NCI-H1092 treated with DMSO at 0.1 percent for 48 hours (cell line): ENCODE measurements at places on chromosomes 12 and 14.

DNA sequence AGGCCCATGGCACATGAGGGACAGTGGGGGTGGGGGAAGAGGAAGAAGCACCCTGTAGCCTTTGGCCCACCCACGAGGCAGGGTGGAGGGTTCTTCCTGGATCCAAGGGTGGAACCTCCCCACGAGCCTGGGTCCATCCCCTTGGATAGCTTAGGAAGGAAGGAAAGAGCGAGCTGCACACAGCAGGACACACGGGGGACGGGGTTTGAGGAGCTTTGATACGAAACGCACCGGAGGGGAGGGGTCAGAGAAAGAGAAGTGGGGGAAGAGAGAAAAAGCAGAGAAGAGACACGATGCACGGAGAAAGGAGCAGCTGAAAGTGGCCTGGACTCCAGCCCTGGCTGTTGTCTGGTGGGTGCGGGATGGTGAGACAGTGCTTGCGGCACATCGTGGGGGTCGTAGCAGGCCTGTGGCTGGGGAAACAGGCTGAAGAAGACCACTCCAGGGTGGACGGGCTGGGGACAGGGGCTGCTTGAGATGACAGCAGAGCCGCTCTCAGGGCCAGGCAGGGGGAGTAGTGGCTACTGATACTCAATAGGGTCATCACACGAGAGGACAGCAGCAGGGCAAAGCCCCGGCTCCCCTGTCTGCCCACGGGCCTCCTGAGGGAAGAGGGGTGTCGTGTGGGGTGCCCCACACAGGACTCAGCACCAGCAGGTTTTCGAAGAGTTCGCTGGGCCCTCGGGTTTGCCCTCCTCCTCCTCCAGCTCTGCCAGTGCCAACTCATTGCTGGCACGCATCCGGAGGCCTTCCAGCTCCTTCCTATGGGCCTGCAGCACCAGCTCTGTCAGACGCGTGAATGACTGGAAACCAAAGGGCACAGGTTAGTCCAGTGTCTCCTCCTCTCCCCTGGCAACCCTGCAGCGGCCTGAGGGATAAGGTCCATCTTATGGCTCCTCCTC, 5.4 kb upstream of the GPX2 start:
- DNase-seq, result no peak

GRCh38 chr12:663293-663871, at the start of gene NINJ2:
Gene NINJ2, minus strand, starts transcription at chr12:663445. Its CDS starts 85 bp downstream, at chr12:663360.
- DNase-seq, result no peak

- DNase-seq, result no peak
Measured at GRCh38 chr12:19891936-19892591, 452.8 kb downstream of the AEBP2 start.

DNA sequence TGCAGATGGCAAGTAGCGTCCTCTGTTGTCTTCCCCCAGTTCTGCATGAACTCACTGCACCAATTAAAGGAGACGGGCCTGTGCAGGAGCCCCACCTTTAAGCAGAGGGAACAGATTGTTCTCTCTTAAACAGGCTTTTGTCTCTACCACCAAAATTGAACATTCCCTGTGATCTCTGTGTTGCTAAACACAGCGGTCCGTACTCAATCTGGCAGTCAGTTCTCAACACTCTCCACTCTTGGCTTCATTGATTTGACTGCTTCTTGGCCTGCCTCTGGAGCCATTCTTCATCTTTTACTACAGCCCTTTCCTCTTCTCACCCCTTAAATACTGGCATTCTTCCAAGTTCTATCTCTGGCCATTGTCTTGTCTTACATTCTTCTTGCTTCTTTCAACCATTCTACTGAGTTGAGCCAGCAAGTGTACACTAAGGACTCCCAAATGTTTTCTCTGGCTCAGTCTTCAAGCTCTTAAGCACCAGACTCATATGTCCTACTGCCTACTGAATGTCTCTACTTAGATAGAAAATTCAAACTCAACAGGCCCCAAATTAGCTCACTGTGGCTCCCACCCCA, 8.0 kb upstream of the NT5DC3 start:
- DNase-seq, result no peak

DNA sequence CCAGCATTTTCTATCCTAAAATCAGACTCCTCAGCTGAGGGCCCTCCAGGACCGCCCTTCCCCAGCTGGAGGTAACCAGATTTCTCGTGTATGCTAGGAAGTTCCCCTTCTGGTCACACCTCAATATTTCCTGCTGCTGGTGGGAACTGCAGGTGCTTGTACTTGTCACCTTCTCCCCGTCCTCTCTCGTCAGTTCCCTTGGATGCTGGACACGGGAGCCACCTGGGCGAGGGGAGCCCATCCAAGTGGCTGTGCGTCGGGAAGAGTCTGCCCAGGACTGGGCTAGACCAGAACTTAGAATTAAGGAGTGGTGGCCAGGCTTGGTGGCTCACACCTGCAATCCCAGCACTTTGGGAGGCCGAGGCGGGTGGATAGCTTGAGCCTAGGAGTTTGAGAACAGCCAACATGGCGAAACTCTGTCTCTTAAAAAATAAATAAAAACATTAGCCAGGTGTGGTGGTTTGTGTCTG, 23.2 kb upstream of the KIF26A start:
- no peak for DNase-seq
